ENCODE measurements at places on chromosomes 1 and 21. TPM values are rescaled to one million over a fixed set of nuclear protein-coding genes. Genes with fewer than 3 reads are reported as not detected.

The NPHS2 gene
- polyA plus RNA-seq = not detected

The GORAB gene
- polyA plus RNA-seq = 2.4 TPM

The CHIA gene
- polyA plus RNA-seq = not detected

The GUCA2A gene
- not detected for polyA plus RNA-seq

The FAM72C gene
- not detected for polyA plus RNA-seq

The RIPK4 gene
- 0.01 TPM for polyA plus RNA-seq

DNA sequence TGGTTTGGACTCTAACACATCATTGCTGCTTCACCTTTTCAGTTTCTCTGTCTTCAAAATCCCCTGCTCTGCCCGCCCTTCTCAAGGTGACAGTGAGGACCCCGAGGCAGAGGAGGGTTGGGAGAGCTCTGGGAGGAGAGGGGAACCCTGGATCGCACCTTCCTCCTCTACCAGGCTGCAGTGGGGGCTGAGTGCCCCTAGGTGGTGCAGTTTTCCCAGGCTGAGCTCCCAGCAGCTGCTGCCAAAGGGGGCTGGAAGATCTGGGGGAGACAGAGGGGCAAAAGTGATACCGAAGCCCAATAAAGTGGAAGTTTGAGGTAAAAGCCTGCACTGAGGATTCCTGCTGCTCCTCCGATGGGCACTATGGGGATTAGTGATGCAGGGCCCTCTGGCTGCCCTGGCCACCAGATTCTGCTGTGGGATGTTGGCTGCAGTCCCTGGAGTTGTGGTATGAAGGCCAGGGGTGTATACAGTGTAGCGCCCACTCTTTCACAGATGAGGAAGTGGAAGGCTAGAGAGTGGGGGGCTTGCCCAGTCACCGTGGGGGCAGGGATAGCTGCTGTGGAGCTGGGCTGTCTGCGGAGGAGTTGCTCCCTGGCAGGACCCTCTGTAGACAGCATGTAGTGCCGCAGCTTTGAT, 40.7 kb upstream of the SCMH1 start:
- peak; percentile 24 for DNase-seq

DNA sequence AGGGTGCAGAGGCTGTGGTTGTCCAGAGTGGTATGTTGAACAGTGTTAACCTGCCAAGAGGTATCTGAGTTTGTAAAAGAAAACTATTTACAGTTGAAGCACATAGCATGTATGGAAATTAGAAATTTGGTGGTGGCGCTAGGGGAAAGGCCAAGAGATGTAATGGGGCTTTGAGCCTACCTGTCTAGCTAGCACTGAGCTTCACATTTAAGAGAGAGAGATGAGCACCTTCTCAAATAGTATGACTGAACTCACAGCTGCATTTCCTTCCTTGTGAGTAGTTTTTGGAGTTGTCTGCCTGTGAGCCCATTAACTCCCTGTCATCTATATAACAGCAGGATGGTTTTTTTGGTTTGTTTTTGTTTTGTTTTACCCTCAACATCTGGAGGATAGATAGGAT, 4.0 kb downstream of the CLIC4 start:
- no peak for DNase-seq

- DNase-seq = no peak
Measured at GRCh38 chr1:167542109-167543032, 11.2 kb downstream of the CREG1 start.

GRCh38 chr1:144101397-144102045, 129.7 kb upstream of the FAM72C start:
- peak; percentile 75 for DNase-seq

- DNase-seq = no peak
Measured at GRCh38 chr1:193320270-193320669, 133.9 kb upstream of the B3GALT2 start.

GRCh38 chr21:41948078-41948895, 5.5 kb downstream of the C2CD2 start:
- peak; percentile 45 for DNase-seq

DNA sequence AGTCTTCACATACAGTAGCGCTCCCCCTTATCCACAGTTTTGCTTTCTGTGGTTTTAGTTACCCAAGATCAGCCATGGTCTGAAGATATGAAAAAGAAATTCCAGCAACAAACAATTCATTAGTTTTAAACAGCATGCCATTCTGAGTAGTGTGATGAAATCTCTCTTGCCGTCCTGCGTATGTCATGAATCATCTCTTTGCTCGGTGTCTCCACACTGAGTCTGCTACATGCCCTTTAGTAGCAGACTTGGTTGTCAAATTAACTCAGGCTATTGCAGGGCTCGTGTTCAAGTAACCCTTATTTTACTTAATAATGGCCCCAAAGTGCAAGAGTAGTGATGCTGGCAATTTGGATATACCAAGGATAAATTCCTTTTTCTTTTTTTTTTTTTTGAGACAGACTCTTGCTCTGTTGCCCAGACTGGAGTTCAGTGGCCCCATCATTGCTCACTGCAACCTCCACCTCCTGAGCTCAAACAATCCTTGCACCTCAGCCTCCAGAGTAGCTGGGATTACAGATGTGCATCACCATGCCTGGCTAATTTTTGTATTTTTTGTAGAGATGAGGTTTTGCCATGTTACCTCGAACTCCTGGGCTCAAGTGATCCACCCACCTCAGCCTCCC, 22.6 kb downstream of the PHACTR4 start:
- no peak for DNase-seq

GRCh38 chr21:38413958-38414548, 84.2 kb downstream of the ERG start:
- DNase-seq = no peak

DNA sequence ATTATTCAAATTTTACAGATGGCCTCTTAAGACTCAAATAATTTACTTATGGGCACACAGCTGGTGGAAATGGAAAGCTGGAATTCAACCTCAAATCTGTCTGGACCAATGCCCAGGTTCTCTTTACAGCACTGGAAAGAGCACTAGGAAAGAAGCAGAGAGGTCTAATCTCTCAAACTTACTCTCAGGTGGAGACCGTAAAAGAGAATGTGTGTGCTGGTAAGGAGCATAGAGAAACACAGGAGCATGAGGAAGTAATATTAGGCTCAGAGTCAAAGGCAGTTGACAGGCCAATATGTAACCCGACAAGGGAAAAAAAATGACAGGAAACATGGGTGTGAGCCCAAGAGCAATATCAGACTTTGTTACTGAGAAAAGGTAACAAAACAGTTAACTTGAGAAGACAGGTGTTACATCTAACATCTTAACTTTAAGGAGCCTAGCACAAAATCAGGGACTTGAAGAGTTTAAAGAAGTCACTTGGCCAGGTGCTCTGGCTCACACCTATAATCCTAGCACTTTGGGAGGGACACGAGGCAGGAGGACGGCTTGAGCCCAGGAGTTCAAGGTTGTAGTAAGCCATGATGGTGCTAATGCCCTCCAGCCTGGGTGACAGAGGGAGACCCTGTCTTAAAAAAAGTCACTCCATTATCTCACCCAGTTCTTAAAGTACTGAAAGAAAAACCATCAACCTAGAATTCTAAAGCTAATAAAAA, 20.7 kb downstream of the PPP1R15B start:
- DNase-seq = no peak

GRCh38 chr21:26850116-26850643, 5.0 kb upstream of the ADAMTS1 start:
- DNase-seq = no peak

GRCh38 chr1:173149887-173150286, 57.2 kb downstream of the TNFSF4 start:
- no peak for DNase-seq

GRCh38 chr21:14479241-14479786, 66.8 kb downstream of the SAMSN1 start:
- no peak for DNase-seq

DNA sequence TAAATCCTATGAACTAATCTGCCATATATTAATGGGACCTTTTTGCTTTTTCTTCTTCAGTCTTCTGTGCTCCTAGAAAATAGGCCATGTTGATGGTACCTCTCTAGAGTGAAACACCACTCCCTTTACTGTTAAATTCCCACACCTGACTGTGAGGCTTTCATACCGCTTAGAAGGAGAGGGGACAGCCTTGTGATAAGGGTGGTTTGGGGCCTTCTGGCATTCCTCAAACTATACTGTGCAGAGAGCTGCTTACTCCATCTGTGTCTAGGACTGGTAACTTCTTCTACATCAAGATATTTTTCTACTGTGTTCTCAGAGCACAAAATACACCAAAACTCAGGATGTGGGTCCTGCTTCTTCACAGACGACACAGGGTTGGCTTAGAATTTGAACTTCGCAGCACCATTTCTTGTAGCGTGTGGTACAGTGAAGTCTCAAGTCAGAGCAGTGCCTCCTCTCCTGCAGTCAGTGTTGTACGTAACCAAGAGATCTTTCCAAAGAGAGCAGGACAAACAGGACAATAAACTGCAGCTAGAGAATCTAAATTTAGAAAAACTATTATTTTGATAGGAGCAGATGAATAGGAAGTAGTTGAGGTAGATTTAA, 43.8 kb downstream of the MACO1 start:
- DNase-seq = no peak

DNA sequence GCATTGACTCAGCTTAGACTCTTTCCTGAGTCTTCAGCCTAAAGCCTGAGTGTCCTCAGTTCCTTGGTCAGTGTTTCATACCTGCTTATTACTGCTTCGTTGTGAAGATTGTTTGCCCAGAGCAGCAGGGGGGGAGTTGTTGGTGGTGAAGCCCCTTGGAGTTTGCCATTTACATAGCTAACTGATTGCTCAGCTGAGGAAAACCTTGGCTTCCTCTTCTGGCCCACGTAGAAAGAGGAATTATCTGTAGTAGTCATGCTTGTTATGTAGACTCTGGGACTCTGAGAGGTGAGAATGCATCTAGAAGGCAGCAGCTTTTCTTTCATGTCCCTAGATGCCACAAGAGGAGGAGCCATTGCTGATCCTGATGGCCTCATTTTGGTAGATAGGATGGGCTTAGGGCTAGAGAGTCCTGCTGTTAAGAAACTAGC, 125.9 kb downstream of the MAST2 start:
- no peak for DNase-seq

DNA sequence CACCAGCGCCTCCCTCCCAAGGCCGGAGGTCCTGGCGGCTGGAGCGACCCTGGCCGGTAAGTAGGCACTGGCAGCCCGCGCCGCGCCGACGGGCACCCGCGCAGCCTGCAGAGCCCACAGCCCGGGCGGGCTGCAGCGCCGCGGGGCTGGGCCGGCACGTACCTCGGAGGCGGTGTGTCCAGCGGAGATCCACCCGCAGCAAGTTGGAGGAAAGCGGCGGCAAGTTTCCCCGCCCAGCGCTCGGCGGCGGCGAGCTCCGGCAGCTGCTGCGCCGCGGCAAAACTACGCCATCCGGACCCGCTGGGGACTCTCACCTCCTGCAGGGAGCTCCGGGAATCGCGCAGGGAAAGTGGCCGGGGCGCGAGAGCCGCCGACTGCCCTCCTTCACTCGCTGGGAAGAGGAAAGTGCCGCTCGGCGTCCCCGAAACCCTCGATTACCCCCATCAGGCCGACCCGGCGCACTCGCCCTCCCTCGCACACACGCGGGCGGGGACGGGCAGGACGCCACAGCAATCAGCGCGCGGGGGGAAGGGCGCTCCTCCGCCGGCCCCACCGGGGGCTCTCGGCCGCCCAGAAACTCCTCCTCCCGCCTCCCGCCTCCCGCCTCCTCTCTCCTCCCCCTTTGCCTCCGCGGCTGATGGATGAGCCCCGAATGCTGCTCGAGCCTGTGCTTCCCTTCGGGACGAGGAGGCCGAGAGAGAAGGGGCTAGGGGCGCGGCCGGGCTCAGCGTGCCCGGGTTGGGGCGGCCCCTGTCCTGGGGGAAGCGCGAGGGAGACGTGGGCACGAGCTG, at the start of gene TGFBR3:
Gene TGFBR3 (minus strand): TSS at position 436 of the 791 bp plus-strand sequence. CDS start 24,620 bp downstream, outside the sequence.
- peak; percentile 93 for DNase-seq

GRCh38 chr1:222331765-222332164, 216.1 kb downstream of the HHIPL2 start:
- DNase-seq = no peak

GRCh38 chr1:106787520-106787919, 269.0 kb upstream of the PRMT6 start:
- DNase-seq = no peak

DNA sequence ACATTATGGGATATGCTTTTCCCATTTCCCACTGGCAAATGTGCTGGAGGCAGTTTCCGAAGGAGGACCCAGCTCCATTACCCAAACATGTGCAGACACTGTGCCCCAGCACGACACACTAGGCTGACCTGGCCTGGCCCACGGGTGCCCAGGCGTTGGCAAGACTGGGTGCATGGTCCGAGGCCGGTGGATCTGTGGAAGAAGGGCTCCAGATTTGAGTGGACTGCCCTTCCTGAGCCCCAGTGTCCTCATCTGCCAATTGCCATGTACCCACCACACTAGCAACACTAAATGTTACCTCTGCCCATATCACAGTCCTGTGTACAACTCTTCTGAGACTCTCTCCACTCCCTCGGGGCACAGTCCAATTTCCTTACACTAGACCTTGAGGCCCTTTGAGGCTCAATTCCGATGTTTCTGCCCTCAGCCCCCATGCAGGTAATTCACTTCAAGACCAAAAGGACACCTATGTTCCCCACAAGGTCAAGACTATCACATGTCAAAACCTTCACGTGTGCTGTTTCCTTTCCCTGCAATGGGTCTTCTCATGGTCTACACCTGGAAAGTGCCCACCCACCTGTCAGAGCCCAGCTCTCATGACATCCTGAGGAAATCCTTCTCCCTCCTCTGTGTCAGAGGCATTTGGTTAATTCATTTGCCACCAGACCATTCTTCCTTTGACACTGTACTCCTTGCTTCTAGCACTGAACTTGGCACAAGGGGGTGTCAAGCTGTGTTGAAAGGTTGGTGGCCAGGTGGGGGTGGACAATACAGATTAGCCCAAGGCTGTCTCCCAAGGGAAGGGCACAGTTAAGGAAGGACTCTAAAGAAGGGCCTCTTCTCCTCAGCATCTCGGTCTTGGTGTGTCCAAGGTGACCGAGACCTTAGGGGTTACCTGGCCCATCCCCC, 124.9 kb downstream of the DMRTB1 start:
- DNase-seq = no peak

- no peak for DNase-seq
Measured at GRCh38 chr1:214416417-214416816, 135.0 kb downstream of the PTPN14 start.

DNA sequence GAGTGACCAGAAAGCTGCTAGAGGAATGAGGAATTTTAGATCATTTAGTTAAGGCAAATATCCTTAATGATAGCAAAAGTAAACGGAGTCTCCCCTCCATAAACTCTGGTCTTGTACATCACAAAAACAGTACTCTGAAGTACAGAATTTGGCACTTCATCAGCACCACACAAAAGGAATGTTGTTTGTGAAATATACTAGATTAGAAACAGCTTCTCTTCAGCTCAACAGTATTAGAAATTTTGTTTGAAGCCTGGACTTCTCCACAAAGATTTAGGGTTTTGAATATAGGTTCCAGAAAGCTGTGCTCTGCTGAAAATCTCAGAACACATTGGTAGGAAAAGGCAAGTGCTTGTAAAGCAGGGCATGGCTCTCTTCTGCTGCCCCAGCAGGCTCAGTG, 135.1 kb upstream of the PTGFR start:
- DNase-seq = no peak

GRCh38 chr1:207831517-207832327, 79.2 kb downstream of the CD34 start:
- DNase-seq = peak; percentile 29

GRCh38 chr1:103145449-103145848, 37.1 kb upstream of the COL11A1 start:
- no peak for DNase-seq

GRCh38 chr1:32266921-32267591, 16.0 kb downstream of the LCK start:
- no peak for DNase-seq

- no peak for DNase-seq
Measured at GRCh38 chr1:234212764-234213657, 160.2 kb upstream of the COA6 start.

- DNase-seq = no peak
Measured at GRCh38 chr1:28135371-28136168, 40.9 kb downstream of the PTAFR start.

GRCh38 chr1:172533513-172534151, 682 bp downstream of the SUCO start:
- DNase-seq = no peak

Data from psoas muscle (tissue), 8 donors.